ENCODE measurements at places on chromosomes 13 and 19. TPM values are rescaled to one million over a fixed set of nuclear protein-coding genes. Genes with fewer than 3 reads are reported as not detected.

- H3K4me1 ChIP-seq: peaks cover 16% of the 10 kb centered on the region
- no peaks in the 10 kb centered on the region for H3K36me3 ChIP-seq
- H3K4me3 ChIP-seq: no peak overlapping the region
- H3K27me3 ChIP-seq: no peaks in the 10 kb centered on the region
- DNase-seq: peak; percentile 60
Observed at GRCh38 chr13:42548731-42549551, 25.0 kb upstream of the TNFSF11 start.

GRCh38 chr13:28268800-28269223, 130.5 kb downstream of the PAN3 start:
- H3K27ac ChIP-seq: peak overlapping the region; percentile 64
- H3K36me3 ChIP-seq: peaks cover 23% of the 10 kb centered on the region
- DNase-seq: peak; percentile 77
- no peak overlapping the region for H3K4me3 ChIP-seq
- H3K27me3 ChIP-seq: no peaks in the 10 kb centered on the region
- peaks cover 19% of the 10 kb centered on the region for H3K4me1 ChIP-seq

GRCh38 chr13:25731536-25731935, 320.3 kb downstream of the SHISA2 start:
- H3K36me3 ChIP-seq: no peaks in the 10 kb centered on the region
- DNase-seq: no peak
- H3K27me3 ChIP-seq: no peaks in the 10 kb centered on the region
- no peaks in the 10 kb centered on the region for H3K4me1 ChIP-seq
- H3K27ac ChIP-seq: no peak overlapping the region

GRCh38 chr19:38247734-38248268, 8.4 kb downstream of the PPP1R14A start:
- no peaks in the 10 kb centered on the region for H3K27me3 ChIP-seq
- no peak overlapping the region for H3K4me3 ChIP-seq
- no peak overlapping the region for H3K27ac ChIP-seq
- no peaks in the 10 kb centered on the region for H3K36me3 ChIP-seq
- peaks cover 19% of the 10 kb centered on the region for H3K4me1 ChIP-seq

DNA sequence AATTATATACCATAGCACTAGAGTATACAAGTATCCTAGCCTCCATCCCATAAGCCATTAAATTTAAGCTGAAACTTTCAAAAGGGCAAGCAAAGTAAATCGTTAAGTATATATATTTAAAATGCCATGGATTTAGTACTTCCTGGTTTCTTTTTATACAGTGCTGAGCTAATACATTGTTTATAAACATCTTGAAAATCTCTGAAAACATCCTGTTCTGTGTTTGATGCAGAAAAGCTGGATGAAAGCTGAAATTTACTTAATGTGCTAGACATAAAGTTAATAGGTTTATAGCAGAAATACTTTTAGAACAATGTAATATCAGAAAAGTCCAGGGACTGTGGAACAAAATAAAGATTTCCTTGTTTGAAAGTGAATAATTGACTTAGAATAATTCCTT, 875.4 kb downstream of the SLITRK6 start:
- H3K4me3 ChIP-seq: no peak overlapping the region
- H3K27ac ChIP-seq: no peak overlapping the region
- H3K27me3 ChIP-seq: no peaks in the 10 kb centered on the region
- no peaks in the 10 kb centered on the region for H3K4me1 ChIP-seq
- DNase-seq: no peak
- no peaks in the 10 kb centered on the region for H3K36me3 ChIP-seq

DNA sequence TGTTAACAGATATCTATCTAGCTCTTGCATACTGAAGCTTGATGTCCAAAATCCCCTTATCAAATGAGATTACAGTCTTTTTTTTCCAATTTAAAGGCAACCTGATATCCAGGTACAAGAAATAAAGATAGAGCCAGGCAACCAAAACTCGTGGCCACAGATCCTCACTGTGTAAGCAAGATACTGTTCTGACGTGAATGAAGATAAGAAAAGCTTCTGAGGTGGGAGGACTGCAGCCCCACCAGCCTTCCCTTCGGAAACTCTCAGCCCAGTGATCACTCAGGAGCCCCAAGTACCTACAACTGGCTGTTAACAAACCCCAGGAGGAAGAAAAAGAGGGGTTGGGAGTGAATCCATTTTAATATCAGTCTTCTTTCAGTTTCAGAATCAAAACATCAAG, 191.6 kb downstream of the EFNB2 start:
- no peak for DNase-seq
- H3K4me1 ChIP-seq: no peaks in the 10 kb centered on the region

- no peaks in the 10 kb centered on the region for H3K27me3 ChIP-seq
- H3K27ac ChIP-seq: no peak overlapping the region
- no peaks in the 10 kb centered on the region for H3K36me3 ChIP-seq
- no peak overlapping the region for H3K4me3 ChIP-seq
Observed at GRCh38 chr13:95698047-95698749, 21.3 kb downstream of the DNAJC3 start.

- no peak overlapping the region for H3K27ac ChIP-seq
- H3K36me3 ChIP-seq: no peaks in the 10 kb centered on the region
- H3K4me3 ChIP-seq: no peak overlapping the region
- peak; percentile 58 for DNase-seq
Observed at GRCh38 chr19:40398417-40399131, 8.6 kb upstream of the HIPK4 start.

DNA sequence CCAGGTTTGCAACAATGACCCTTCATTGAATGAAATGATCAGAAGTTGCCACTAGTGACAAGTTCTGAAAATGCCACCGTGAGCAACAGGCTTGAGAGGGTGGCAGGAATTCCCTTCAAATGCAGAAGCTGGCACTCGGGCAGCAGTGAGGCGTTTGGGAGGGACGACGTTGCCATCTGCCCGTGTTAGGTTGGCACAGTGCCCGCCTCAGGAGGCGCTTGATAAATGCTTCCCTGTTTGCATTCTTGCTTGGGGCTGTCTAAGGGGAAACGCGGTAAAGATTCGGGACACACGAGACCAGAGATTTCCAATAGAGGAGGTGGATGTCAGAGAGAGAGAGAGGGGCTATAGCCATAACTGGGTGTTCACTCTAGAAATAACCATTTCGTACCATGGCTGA, 101.9 kb downstream of the TEX29 start:
- no peaks in the 10 kb centered on the region for H3K36me3 ChIP-seq
- H3K4me1 ChIP-seq: no peaks in the 10 kb centered on the region
- no peak for DNase-seq
- H3K4me3 ChIP-seq: no peak overlapping the region

The SLC15A1 gene
- total RNA-seq: not detected

The ACP5 gene
- total RNA-seq: 151 TPM

The LYL1 gene
- 125 TPM for total RNA-seq

Data from B cell (primary cell).